ENCODE measurements at places on chromosomes 1 and 21.

- DNase-seq: no peak
Observed at GRCh38 chr1:221085701-221086375, 206.6 kb downstream of the HLX start.

DNA sequence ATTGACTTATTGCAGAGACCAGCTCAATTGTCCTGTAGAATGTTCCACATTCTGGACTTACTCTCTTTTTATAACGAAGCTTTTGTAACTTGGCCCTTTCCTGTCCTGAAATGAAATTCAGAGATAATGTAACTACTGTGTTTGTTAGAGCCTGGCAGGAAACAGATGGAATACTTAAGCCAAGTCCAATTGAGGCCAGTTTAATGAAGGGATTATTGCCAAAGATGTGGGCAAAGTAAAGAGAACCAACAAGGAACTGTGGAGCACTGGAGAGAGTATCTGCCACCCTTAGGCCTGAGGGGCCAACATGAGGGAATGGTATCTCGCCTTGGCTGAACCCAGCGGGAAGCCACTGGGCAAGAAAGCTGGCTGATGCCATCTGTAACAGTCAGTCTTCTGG, 32.9 kb downstream of the MFSD2A start:
- no peak for DNase-seq

DNA sequence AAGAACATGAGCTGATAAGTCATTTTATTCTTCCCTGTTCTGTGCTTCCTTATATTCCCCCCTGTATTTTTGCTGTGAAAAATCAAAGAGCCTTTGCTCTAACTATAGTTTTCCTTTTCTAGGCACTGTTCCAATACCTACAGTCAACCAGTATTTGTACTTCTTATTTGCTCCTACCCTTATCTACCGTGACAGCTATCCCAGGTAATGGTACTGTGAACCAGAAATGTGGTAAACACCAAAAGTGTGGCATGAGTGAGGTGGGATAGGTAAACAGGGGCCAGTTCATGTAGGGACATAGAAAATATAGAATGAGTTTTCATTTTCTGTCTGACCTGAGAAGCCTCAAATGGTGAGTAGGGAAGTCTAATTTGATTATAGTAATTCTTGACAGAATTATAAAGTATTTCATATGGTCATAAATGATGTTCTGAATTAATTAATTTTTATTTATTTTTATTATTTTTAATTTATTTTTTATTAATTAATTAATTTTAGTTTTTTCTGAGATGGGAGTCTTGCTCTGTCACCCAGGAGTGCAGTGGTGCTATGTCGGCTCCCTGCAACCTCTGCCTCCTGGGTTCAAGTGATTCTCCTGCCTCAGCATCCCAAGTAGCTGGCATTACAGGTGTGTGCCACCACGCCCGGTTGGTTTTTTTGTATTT, 22.9 kb upstream of the AXDND1 start:
- DNase-seq: no peak

DNA sequence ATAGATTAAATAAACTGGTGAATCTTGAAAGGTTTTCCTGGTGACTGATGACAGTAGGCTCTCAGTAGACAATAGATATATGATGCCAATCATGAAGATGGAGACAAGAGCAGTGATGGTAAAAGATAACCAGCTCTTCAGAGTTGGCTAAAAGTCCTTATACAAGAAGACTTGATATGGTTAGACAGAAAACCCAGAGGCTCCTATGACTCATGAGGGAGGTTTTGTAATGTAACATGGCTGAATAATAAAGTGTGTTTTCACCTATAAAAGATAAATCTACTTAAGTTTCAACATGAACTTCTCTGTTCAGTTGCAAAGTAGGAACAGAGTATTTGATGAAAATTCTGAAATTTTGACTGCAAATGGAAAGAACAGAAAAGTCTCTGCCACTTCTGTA, 12.7 kb upstream of the CRNN start:
- no peak for DNase-seq

DNA sequence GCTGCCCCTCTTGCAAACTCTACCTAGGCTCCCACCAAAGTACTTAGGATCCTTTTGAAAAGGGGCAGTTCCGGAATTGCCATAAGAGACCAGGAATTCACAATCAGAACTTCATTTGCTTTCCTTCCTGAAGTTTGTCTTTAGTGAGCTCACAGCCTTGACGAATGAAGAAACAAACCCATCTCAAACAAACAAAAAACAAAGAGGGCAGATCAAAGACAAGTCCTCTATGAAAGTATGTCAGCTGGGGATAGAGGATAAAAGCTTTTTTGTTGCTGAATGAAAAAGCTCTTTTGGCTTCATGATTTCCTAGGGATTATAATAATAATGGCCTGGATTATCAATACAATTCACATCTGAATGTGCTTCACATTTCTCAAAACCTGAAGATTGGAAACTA, 357.9 kb upstream of the DUSP10 start:
- no peak for DNase-seq

GRCh38 chr1:68065766-68066165, 15.3 kb upstream of the DIRAS3 start:
- no peak for DNase-seq

- DNase-seq: no peak
Observed at GRCh38 chr1:219917851-219918466, 10.4 kb downstream of the SLC30A10 start.

DNA sequence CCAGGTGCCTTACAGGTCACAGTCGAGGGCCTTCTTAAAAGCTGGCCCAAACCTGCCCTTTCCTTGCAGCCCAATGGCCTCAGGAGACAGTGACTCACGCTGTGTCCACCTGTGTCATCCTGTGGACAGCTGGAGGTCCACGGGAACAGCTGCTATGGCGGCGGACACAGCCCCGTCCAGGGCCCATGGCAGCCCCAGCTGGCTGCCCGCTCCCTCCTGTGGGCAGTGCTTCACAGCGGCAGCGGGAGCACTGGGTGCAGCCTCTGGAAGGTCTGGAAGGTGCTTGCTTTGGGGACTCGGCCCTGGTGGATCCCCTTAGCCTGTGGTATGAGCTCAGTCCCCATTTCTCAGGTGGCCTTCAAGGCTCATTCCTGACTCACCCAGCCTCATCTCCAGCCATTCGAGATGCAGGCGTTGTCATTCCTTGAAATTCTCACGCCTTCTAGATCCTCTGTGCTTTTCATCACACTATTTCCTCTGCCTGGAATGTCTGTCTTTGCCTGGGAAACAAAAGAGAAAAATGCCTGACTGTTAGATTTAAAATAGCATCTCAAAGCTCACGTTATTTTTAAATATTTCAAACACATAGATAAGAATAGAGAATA, 86.8 kb downstream of the KIF26B start:
- no peak for DNase-seq

- no peak for DNase-seq
Observed at GRCh38 chr1:119068427-119068826, 72.0 kb downstream of the WARS2 start.

DNA sequence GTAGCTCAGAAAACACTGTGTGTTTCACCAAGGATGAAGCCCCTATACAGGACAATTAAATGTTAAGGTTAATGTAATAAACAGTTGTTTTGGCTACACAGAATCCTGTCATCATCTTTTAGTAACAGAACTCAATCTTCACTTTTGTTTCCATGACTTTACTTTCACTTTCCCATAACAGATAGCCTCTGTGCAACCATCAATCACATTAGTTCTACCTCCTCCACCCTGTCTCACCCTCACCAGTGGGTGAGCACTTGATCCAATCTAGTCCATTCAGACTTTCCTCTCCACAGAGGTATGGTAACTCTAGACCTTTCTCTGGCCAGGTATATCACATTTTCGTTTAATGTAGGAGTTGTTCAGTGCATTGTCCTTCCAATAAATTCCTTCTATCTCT, 1018.5 kb downstream of the ADGRL2 start:
- DNase-seq: no peak

Data from frontal cortex (tissue), 4 donors.